NCI-H1092 (cell line): ENCODE measurements at places on chromosomes 6 and 20.
A peak's percentile ranks its signal among the peaks of the same experiment; 100 is the strongest.

GRCh38 chr20:37886851-37887297 is 16.1 kb upstream of the VSTM2L start:
- no peak for DNase-seq

DNA sequence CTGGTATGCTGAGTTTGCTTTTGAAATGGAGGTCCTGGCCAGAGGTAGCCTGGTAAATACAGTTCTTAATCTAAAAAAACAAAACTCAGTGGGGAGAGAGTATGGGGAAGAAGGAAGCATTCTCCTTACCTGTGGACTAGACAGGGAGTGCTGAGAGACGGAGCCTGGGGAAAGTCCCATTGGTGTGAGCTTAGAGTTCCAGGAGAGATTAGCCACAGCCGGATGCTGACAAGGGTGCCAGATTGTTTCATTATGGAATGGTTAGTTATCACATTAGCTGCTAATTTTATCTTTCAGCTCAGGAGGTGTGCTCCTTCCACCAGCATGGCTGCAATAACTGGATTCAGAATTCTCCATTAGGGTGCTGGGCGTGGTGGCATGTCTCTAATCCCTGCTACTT is 75.9 kb downstream of the RREB1 start:
- DNase-seq, result no peak

- no peak for DNase-seq
These were observed 74.8 kb upstream of the SIRPA start for GRCh38 chr20:1820138-1821079.

DNA sequence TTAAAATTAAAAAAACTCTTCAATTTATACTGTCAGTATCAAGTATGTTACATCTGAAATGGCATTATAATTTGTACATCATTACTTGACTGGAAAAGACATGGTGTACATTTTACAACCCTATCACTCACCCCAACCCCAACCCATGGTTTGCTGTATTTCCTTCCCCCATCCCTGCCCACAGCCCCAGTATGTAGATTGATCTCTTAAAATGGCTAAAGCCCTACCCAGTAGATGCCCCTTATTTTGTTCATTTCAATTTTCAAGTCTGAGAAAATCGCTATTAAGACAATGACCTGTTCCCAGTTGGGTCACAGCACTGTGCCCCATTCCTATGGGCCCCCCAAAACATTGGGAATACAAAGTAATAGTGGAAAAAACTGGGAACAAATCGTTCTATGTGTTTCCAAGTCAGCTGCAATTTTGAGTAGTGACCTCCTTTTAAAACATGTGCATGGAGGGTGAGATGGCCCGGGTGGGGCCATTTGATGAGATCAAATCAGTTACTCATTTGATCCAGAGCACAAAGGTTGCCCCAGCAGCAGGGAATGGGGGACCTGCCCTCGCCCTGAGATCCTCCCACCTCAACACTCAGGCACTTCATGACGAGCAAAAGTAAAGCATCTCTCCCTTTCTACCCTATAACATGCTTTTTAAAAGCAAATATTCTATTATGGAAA is 13.3 kb downstream of the EZR start:
- DNase-seq, result no peak

DNA sequence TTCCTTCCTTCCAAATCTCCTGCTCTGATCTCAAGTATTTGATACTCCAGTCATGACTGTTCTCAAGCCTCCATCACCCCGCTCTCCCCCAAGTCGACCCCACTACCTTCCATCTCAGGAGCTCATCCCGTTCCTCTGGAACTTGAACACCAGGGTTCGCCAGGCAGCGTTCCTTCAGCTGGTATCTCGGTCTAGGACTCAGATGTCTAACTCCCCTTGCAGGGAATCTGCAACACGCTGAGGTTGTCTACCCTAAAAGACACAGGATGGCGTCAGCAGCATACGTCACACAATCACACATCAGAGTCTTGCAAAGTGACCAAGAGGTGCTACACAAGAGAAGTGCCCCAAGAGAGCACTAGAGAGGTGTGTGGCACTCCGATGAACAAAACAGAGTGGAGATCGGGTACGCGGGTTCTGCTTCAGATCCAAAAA is 706 bp downstream of the ZNF184 start:
- peak; percentile 48 for DNase-seq

- no peak for DNase-seq
These were observed 53.0 kb upstream of the TCF21 start for GRCh38 chr6:133835901-133836300.

GRCh38 chr20:34887023-34887422 is 10.6 kb downstream of the ACSS2 start:
- DNase-seq, result no peak

DNA sequence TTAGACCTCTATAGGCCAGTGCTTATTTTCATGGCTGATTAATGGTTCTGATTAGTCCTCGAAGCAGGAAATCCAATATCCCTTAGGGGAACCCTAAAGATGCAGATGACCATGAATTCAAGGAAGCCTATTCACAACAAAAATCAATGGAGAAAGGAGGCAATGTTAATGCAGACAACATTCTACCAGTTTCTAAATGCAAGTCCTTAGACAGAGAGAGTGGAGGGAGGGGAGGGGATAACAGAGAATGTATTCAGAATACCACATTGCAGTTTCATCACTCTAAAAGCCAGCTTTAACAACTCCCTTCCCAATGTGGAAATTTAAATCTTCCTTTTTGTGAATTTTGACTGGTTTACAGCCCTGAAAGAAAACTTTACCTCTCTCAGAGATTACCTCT is 87.1 kb upstream of the POU3F2 start:
- DNase-seq, result no peak

DNA sequence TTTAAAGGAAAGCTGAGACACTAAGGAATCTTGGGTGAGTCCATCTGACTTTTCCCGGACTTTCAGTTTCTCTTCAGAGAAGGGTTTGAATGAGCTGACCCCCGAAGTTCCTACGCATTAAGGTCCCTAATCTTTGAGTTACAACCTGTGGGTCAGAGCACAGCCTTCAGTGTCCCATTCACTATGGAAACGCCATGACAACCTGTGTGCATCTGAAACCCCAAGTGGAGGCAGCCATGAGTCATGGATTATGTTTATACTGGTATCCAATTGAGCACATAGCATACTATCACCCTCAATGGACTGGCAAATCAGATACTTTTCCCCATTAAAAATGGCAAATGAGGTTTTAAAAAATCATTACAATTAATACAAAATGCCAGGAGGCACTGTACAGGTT is 11.4 kb downstream of the MYLK4 start:
- no peak for DNase-seq

DNA sequence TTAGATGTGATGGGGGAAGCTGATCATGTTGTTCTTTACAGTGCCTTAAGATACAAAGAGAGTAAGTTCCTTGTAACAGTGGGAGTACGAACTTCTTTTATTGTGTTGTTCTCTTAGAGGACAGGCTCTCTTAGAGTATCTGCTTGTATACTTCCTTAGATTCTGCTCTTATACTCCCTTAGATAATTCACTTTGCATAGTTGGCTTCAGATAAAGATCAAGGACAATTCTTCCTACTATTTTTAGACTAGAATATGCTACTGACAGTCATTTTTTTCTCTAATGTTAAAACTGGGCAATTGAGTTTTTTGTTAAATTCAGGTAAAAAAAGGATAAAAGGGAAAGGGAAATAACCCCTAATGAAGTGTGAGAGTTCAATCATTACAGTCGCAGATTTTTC is 138.7 kb downstream of the MYB start:
- DNase-seq, result no peak

DNA sequence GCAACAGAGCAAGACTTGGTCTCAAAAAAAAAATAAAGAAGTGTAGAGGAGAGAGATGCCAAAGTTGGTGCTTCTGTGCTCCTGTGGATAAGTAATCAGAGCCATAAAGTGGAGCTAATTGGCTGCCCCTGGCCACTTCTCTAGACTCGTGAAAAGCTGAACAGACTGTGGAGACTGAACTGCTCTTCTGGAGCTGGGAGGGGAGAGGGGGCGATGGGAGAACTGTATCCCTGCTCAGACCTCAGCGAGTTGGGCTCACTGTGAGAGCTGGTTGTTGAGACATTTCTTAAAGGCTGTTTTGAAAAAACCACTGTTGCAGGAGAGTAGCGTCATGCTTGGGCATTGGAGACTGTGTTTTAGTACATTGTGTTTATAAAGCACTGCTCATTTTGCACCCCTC is 125.7 kb downstream of the TCP11 start:
- DNase-seq, result no peak

GRCh38 chr6:77644102-77644705 is 8.6 kb upstream of the MEI4 start:
- no peak for DNase-seq

GRCh38 chr20:25072226-25072811 is 9.6 kb downstream of the VSX1 start:
- DNase-seq, result no peak

DNA sequence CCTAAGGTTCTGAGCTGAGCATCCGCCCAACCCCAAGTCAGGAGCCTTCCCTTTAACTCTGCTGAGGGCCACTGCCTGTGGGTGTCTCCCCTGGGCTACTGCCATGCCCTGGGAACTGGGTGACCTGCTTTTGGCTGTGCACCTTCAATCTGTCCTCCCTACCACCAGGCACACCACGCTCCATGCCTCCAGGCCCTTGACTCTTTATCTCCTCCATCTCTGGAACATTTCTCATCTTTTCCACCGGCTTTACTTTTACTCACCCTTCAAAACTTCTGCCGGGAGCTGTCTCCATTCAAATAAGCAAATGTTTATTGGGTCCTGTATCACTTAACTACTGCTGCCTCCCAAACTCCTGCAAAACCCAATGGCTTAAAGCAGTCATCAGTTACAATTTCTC is 83.3 kb upstream of the NHSL1 start:
- no peak for DNase-seq

DNA sequence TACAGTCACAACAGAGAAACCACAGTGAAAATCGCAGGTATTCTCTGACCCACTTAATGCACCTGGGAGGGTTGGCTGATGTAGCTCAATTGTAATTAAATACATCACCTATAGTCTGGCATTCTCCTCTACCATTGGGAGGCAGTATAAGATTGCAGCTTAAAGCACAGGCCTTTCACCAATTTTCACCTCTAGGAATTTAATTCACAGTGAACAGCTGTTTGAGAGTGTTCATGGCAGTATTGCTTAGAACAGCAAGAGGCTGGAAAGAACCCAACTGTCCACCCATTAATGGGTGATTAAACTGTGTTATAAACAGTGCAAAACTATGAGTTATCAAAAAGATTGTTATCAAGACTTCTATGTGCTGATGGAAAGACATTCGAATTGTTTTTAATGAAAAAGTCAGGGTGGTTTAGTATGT is 2.0 kb downstream of the EDEM2 start:
- no peak for DNase-seq

- no peak for DNase-seq
These were observed 23.6 kb downstream of the DTD1 start for GRCh38 chr20:18611492-18611891.

DNA sequence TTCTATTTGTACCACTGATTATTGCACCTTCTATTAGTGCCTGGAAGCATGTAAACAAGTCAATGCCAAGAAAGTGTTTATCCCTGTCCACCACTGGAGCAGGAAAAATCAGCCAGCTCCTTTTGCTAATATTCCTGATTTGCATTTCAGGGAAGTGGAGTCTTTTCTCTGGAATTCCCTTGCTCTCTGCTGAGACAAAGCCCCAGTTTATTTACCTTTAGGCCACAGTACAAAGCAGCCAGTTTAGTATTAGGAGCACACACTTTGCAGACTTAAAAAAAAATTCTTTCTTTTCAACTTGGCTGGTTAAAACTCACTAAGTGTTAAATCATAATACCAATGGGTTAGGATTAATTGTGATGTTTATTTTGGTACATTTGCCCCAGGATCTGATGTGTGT is 631.1 kb downstream of the PKHD1 start:
- DNase-seq, result no peak

- DNase-seq, result no peak
These were observed 11.0 kb upstream of the KIF13A start for GRCh38 chr6:17998442-17998841.

- no peak for DNase-seq
These were observed 9.5 kb upstream of the PARD6B start for GRCh38 chr20:50721881-50722281.

DNA sequence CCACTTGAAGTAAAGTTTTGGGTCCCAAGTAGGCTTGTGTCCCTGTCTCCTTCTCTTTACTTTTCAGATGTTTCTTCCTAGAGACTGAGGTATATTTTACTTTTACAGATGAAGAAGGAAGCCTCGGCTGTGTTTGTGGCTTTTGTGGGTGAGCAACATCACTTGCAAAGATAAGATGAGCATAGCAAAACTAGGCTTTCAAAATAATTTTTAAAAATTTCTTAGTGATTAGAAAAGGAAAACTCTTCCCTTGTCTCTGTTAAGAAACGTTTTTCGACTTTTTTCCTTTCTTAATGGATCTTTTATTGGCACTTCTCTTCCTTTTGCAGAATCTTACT is 7.6 kb downstream of the PTPN1 start:
- DNase-seq, result no peak

DNA sequence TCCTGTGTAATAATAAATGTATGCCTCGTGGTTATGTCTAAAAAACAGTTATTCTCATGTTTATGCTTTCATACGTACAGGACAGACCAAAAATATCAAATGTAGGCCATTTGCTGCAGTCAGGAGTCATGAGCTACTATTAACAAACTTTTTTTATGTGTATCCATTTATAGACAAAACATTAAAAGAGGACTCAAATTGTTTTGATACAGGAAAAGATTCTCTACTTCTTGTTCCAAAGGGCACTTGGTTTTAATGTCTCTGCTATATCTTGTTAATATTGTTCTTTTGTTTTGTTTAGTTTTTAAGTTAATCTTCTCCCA is 155.2 kb downstream of the ZDHHC14 start:
- no peak for DNase-seq

DNA sequence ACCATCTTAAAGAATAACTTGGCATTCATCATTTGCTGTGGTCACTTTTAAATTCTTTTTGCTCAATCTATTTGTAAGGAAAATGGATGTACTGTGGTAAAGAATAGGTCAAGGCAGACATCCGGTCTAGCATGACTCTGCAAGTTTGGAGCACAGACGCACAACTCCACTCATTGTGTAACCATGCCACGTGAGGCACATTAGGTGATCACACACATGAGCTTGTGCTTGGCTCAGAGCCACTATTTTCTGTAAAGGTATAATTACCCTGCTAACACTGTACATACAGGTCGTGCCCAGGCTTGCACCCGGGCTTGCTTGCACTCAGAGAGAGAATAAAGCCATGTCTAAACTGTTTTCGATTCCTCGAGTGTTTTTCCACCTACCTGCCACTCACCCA is 1289.1 kb upstream of the ADGRB3 start:
- no peak for DNase-seq

- peak; percentile 3 for DNase-seq
These were observed 81.7 kb downstream of the COL9A1 start for GRCh38 chr6:70221025-70221714.

- no peak for DNase-seq
These were observed 11.7 kb downstream of the CTCFL start for GRCh38 chr20:57513199-57513598.

- DNase-seq, result no peak
These were observed 63.8 kb upstream of the ATXN1 start for GRCh38 chr6:16824845-16825685.

- DNase-seq, result no peak
These were observed 63.0 kb downstream of the PRR18 start for GRCh38 chr6:166245148-166245547.

- no peak for DNase-seq
These were observed 53.5 kb upstream of the DEK start for GRCh38 chr6:18317850-18318249.
